ENCODE measurements at places on chromosomes 1 and 21. TPM values are rescaled to one million over a fixed set of nuclear protein-coding genes. Genes with fewer than 3 reads are reported as not detected.

PLD5 gene
- 4.3 TPM for total RNA-seq

DNAI4 gene
- 8.9 TPM for total RNA-seq

PROK1 gene
- total RNA-seq, result 0.95 TPM

CORT gene
- total RNA-seq, result 0.89 TPM

PPIAL4G gene
- total RNA-seq, result not detected

CDA gene
- total RNA-seq, result 0.64 TPM

DNA sequence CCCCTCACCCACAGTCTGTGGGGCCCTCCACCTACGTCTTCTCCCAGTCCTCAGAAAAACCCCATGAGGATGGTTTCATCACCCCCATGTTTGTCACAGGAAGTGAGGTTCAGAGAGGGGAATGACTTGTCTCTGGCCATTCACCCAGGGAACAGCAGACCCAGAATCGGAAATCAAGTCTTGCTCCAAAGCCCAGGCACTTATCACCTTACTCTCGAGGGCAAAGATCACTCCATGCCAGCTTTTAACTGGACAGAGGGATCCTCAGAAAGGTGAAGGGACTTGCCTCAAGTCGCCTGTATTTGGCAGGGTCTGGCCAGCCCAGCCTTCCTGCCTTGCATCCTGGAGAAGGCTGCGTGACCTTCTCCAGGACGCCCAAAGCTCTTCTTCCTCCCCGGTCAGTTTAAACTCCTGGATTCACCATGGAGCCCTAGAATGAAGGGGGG is 57.9 kb upstream of the SSBP3 start:
- no peak for DNase-seq
- no peak overlapping the region for H3K4me3 ChIP-seq
- H3K27ac ChIP-seq, result peak overlapping the region; percentile 90

DNA sequence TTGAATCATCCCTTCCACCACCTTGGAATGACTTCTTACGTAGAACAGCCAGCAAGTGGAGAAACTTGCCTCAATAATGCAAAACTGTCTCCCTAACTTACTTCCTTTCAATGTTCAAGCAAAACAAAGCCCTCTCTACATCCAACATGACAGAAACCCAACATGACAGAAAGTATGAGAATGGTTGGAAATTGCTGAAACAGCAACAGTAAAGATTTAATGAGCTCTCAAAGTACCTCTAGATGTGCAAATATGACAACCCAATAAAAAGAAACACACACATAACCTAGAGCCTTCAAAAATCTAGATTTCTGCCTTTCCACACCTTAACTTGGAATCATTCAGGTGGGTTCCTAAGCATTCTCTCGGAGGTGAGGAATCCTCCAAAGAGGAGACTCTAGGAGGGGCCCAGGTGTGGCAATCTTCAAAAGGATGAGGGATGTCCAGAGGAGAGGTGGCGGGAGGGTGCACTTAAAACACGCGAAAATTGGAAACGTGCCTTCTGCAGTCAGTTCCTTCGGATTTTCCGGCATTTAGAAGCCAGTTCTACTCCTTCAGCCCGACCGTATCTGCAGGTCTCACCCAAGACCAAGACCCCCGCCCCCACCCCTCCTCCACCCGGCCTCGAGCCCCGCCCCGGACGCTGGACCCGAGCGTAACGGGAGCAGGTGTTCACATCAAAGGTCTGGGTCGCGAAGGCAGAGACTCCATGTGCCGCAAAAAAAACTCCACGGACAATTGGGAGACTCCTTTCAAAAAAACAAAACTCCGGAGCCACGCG is 996 bp upstream of the MGST3 start:
- H3K4me1 ChIP-seq, result peaks cover 32% of the 10 kb centered on the region
- no peaks in the 10 kb centered on the region for H3K36me3 ChIP-seq
- DNase-seq, result peak; percentile 21
- H3K4me3 ChIP-seq, result no peak overlapping the region
- no peak overlapping the region for H3K27ac ChIP-seq
- H3K27me3 ChIP-seq, result no peaks in the 10 kb centered on the region

DNA sequence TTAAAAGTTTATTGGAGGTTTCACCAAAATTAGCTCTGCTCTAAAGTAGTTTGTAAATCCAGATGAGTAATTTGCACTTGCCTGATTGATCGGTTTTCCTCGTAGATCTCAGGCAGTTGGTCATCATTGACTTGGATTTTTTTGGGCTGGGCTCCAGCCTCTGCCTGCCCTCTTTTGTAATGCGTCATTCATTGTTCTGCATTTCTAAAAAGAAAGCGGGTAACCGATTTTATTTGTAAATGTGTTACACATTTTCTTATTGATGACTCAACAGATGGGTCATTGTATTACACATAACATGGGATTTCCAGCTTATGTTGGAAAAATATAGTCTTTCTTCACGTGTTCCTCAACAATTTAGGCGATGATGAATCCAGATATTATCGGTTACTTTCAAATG is 5.5 kb downstream of the ETS2 start:
- no peak overlapping the region for H3K27ac ChIP-seq
- H3K36me3 ChIP-seq, result peaks cover 38% of the 10 kb centered on the region

DNA sequence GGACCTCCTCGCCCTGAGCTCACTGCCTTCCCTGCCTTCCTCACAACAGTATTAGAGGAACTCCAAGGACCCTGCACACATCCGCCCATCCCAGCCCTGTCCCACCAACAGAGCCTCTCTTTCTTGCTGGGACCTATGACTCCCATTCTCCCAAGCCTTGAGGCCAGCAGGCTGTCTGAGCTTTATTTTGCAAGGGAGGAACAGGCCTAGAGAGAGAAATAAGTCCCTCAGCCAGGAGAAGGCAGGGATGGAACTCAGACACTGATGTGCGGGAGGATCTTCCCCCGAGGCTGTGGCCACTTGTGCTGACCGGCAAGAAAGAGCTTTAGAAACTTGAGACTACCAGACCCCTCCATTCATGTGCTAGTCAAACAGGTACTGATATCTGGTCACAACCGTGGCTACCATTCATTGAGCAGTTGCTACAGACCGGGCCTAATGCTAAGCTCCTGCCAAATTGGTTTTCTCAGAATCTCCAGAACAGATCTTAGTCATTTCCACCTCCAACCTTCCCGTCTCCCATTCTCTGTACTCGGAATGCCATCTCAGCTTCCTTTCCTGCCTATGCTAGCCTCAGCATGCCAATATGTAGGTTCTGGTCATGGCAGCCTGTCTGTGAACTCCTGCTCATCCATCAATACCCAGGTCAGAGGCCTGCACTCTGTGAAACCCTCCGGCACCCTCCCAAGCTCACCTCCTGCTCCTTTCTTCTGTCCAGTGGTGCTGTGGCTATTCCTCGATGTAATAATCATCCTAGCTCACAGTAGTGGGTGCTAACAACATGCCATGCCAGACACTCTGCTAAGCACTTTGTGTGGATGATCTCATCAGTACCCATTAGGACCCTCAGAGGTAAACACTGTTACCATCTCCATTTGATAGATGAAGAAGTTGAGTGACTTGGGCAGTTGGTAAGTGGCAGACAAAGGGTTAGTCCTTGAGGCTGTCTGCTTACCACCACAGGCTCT is 3.8 kb downstream of the TMEM54 start:
- no peaks in the 10 kb centered on the region for H3K36me3 ChIP-seq
- no peaks in the 10 kb centered on the region for H3K27me3 ChIP-seq
- no peak for DNase-seq
- H3K4me1 ChIP-seq, result peaks cover 24% of the 10 kb centered on the region

DNA sequence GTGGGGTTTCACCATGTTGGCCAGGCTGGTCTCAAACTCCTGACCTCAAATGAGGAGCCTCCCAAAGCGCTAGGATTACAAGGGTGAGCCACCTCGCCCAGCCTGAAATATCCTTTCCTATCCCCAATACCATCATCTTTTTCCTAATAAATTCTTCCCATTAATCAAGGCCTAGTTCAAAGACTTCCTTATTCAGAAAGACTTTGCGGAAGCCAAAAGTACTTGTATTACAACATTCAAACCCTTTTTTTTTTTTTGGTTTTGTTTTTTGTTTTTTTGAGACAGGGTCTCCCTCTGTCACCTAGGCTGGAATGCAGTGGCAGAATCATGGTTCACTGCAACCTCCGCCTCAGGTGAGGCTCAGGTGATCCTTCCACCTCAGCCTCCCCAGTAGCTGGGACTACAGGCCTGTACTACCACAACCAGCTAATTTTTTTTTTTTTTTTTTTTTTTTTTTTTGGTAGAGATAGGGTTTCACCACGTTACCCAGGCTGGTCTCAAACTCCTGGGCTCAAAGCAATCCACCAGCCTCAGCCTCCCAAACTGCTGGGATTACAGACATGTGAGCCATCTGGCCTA is 7.6 kb downstream of the SLC19A2 start:
- no peaks in the 10 kb centered on the region for H3K27me3 ChIP-seq
- H3K4me3 ChIP-seq, result no peak overlapping the region
- H3K4me1 ChIP-seq, result peaks cover 54% of the 10 kb centered on the region
- DNase-seq, result no peak
- no peak overlapping the region for H3K27ac ChIP-seq
- peaks cover 12% of the 10 kb centered on the region for H3K36me3 ChIP-seq

- H3K36me3 ChIP-seq, result no peaks in the 10 kb centered on the region
- H3K27ac ChIP-seq, result no peak overlapping the region
- no peak overlapping the region for H3K4me3 ChIP-seq
- no peak for DNase-seq
- H3K4me1 ChIP-seq, result peaks cover 4% of the 10 kb centered on the region
- H3K27me3 ChIP-seq, result no peaks in the 10 kb centered on the region
Observed at GRCh38 chr1:45876000-45876617, 72.7 kb downstream of the MAST2 start.

All from mesothelial cell of epicardium (in vitro differentiated cells).